ENCODE measurements at places on chromosomes 7 and 10. TPM values are rescaled to one million over a fixed set of nuclear protein-coding genes. Genes with fewer than 3 reads are reported as not detected.

GRCh38 chr10:131358741-131359442 is 47.4 kb upstream of the TCERG1L start:
- DNase-seq, result no peak

DNA sequence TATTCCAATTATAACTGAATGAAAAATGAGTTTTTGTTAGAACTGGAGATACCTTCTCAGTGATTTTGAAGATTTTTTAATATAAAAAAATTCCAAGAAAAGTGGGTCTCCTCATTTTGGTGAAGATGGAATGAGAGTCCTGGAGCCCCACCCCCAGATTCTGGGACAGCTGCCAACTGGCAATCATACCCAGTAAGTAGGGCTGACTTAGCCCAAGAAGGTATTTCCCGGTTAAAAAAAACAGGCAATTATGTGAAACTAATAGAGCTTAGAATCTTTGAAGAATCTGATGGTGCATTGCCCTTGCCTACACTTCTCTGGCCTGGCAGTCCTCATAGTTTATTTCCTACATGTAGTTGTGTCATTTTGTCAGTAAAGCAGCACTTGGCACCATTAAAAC is 52.8 kb upstream of the VWDE start:
- DNase-seq, result no peak

- DNase-seq, result no peak
Observed at GRCh38 chr7:55314967-55315366, 50.2 kb upstream of the LANCL2 start.

GRCh38 chr10:98994030-98994429 is 241.6 kb downstream of the HPSE2 start:
- no peak for DNase-seq

- DNase-seq, result no peak
Observed at GRCh38 chr10:49150426-49150825, 16.6 kb upstream of the FAM170B start.

DNA sequence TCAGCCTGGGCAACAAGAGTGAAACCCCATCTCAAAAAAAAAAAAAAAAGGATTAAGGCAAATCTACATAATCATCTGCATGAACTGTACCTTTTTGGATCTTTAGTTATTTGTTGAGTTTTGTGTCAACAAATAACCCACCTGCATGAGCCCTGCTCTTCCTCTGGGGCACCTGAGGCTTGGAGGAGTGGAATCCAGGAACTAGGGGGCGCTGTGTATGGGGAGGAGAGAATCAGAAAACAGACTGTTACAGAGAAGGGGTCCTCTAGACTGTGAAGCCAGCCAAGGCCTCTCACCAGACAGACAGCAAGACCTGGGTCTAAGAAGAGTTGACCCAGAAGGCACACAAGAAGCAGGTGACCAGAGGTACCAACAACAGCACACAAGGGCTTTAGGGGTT is 682.8 kb upstream of the NRP1 start:
- DNase-seq, result no peak

DNA sequence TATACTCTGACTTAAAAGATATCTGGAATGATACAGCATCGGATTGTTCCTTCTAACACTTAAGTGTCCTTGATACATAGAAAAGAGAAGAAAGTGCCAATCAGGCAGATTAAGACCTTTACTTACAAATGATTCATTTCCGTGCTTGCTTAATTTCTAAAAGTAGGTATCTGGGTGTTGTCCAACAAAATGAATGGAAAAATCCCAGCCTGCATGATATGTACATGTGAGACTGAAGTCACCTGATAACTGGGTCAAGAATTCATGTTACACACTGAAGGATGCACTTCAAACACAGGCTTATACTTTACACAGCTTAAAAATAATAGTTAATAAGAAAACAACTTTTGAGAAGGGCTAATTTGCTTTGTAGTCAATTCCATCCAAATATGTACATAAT is 25.2 kb upstream of the PLXDC2 start:
- no peak for DNase-seq

DNA sequence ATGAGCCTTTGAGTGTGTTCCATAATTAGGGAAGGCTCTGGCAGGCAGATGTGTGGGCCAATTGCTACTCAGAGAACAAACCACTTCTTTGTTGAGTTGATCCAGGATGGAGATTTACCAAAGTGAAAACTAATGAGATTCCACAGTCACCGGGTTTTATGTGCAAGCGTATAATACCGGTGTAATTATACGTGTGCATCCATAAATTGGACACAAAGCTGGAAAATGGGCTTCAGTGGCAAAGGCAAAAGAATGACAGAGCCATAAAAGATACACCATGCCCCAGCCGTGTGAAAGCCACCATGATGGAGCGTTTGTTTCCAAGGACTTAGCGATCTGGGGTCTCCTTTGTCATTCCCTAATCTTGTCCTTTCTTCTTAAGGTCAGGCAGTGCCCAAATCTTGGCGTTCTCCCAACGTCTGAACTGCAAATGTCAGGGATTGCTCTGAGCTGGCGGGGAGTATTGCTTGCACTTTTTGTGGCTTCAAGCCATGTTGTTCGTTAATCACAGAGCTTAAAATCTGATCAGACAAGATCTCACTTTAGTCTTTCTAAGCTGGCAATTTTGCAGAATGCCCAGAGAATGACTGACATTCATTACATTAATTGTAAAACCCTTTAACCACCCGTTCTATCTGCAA is 70.1 kb downstream of the NPTX2 start:
- no peak for DNase-seq

GRCh38 chr10:34627331-34627730 is 187.8 kb downstream of the PARD3 start:
- no peak for DNase-seq

GRCh38 chr7:135710417-135711138 is 17.4 kb downstream of the SLC13A4 start:
- no peak for DNase-seq

The C10orf143 gene
- total RNA-seq, result 0.49 TPM

The OPN4 gene
- not detected for total RNA-seq

The SLC26A4 gene
- total RNA-seq, result 0.65 TPM

The SUN3 gene
- total RNA-seq, result not detected

The TBX20 gene
- 6.4 TPM for total RNA-seq

The MYPN gene
- 1.7 TPM for total RNA-seq
